ENCODE measurements at places on chromosomes 16 and 17. TPM values are rescaled to one million over a fixed set of nuclear protein-coding genes. Genes with fewer than 3 reads are reported as not detected.

GSDMA gene
- not detected for polyA plus RNA-seq

TEX14 gene
- polyA plus RNA-seq = 1.0 TPM

MOSMO gene
- 5.6 TPM for polyA plus RNA-seq

GINS2 gene
- 2.0 TPM for polyA plus RNA-seq

CCDC200 gene
- 1.1 TPM for polyA plus RNA-seq

NGFR gene
- 0.16 TPM for polyA plus RNA-seq

CHP2 gene
- not detected for polyA plus RNA-seq

CHST5 gene
- polyA plus RNA-seq = not detected

BAHCC1 gene
- not detected for polyA plus RNA-seq

NPIPB6 gene
- 0.48 TPM for polyA plus RNA-seq

KRTAP3-2 gene
- polyA plus RNA-seq = not detected

EPOP gene
- polyA plus RNA-seq = not detected

ARL5C gene
- not detected for polyA plus RNA-seq

All from naive B cell (primary cell).